Stimulated activated CD4-positive, alpha-beta T cell treated with anti-CD3 and anti-CD28 coated beads, TNF-alpha, amount 100 ng/mL, for 24 hours (primary cell): ENCODE measurements at places on chromosomes 2 and 18.

GRCh38 chr2:143463719-143464118 lies 334.5 kb downstream of the ARHGAP15 start:
- DNase-seq = no peak

DNA sequence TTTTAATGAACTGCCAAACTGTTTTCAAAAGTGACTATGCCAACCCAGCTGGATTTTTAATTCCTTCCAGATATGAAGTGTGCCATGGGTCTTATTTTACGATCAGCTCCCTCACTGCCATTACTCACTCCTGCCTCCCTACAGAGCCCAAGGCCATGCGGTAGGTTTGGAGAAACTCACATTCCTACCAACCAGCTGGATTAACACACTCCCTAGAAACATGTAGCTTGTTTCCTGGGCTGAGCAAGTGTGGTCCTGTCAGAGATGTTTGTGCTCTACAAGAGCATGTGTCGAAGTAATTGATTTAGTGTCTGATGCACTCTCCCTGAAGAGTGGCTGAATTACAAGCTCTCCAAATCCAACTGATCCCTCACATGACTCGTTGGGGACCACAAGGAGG lies 82.5 kb downstream of the SPP2 start:
- DNase-seq = no peak

- DNase-seq = no peak
These were observed 48.3 kb downstream of the ZNF804A start for GRCh38 chr2:184646593-184646992.

DNA sequence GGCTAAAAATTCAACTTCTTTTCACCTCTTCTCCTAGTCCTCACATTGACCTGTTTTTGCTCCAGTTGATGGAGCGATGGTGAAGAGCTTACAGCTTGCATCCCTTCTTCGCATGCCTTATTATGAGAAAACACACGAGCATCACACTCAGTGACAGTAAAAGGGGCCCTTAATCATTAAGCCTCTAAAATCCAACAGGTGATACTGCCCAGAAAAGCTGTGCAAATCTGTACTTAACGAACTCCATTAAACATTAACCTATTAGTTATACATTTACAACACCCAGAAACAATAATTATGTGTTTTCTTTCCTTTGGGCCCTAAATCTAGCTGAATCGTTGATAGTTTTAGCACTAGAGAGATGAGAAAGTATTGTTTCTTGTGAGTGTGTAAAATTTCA lies 54.8 kb downstream of the LAMA1 start:
- DNase-seq = no peak

- no peak for DNase-seq
These were observed 174.3 kb downstream of the BCL2 start for GRCh38 chr18:63145166-63145850.

GRCh38 chr2:96113367-96113677 lies 3.0 kb downstream of the ADRA2B start:
- no peak for DNase-seq

DNA sequence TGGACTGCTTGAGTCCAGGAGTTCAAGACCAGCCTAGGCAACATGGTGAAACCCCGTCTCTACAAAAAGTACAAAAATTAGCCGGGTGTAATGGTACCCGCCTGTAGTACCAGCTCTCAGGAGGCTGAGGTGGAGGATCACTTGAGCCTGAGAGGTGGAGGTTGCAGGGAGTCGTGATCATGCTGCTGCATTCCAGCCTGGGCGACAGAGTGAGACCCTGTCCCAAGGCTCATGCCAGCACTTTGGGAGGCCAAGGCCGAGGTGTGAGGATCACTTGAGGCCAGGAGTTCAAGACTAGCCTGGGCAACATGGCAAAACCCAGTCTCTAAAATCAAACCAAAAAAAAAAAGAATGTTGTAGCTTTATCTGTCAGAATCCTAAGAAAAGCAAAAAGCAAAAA lies 25.4 kb downstream of the SMC6 start:
- no peak for DNase-seq

DNA sequence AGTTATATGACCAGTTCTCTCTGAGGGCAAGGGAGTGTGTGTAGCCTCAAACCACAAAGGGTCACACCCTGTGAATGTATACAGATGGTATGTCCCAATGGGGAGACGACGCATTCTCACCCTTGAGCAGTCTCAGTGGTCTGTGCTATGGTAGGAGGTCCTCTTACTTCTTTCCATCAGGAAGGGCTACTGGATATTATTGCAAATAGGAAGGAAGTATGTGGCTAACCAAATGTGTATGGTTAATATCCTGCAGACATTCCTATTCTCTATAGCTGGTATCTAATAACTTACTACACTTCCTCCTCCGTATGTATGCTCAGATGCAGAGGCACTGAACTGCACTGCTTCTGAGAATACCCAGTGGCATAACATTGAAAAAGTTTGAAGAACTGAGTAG lies 306.7 kb upstream of the CCDC68 start:
- DNase-seq = no peak

DNA sequence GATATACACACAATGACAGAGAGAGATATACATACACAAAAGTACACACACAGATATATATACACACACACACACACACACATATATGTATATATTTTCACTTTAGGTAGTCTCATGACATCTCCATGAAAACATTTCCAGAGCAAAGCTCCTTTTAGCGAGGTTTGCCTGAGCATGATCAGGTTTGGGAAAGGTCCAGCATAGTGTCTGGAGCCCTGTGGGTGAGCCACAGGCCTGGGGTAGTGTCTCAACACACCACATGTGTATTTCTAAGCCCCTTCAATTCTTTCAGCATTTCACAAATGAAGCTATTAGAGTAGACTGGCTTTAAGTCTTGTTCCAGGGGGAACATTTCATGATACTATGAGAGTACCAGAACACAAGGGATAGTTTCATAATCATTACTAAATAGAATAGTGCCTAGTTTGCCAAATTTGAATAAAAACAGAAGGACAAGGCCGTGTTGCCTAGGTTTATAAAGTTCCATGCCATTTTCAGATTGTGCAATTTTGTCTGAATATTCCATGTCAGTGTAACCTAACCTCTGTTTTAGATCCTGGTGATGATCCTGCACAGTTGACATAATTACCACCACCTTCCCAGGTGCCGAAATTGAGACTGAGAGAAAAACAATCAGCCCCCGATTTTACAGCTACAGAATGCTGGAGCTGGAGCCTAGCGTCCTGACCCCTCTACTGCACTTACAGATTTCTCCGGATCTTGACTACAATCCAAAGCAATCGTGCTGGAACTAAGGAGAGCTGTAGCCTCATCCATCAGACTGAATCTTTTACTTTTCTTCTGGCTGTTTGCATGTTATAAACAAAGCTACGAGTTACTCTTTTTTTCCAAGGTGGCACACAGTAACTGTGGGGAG lies 332.7 kb downstream of the CYRIA start:
- no peak for DNase-seq
